ENCODE measurements at places on chromosomes 13 and 19.

DNA sequence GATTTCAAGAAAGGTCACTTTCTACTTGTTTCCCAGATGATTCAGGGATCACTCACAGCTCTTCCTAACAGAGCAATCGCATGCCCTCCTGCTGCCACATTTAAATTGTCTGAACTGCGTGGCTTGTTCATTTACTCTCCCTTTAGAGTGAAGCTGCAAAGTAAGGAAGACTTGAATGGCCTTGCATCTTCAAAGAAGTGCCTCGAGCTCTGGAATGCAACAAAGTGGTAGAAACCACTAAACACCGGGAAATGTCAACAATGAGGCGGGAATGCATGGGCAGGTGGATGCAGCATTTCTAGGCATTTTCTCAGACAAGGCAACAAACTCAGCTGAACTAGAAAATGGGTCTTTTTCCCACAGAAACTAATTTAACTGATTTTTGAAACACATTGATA lies 10.3 kb upstream of the DACH1 start:
- DNase-seq: no peak

- no peak for DNase-seq
Observed at GRCh38 chr13:20492641-20493040, 33.0 kb downstream of the CRYL1 start.

DNA sequence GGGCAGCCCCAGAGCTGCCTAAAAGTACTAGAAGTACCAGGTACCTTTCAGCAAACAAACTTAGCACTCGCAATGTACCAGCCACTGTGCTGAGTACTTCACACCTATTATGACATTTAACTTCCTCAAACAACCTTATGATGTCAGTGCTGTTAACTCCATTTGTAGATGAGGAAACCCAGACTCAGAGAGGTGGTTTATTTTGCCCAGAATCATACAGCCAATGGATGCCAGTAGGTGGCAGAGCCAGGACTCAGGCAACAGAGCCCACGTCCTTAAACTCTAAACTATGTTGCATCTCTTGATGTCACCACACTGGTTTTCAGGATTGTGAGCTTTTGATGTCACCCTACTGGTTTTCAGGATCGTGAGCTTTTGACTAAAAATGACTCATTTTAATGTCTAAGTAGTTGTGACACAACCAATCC lies 78.9 kb downstream of the FLT1 start:
- DNase-seq: no peak

- no peak for DNase-seq
Observed at GRCh38 chr13:45333977-45334922, 6.7 kb downstream of the TPT1 start.

DNA sequence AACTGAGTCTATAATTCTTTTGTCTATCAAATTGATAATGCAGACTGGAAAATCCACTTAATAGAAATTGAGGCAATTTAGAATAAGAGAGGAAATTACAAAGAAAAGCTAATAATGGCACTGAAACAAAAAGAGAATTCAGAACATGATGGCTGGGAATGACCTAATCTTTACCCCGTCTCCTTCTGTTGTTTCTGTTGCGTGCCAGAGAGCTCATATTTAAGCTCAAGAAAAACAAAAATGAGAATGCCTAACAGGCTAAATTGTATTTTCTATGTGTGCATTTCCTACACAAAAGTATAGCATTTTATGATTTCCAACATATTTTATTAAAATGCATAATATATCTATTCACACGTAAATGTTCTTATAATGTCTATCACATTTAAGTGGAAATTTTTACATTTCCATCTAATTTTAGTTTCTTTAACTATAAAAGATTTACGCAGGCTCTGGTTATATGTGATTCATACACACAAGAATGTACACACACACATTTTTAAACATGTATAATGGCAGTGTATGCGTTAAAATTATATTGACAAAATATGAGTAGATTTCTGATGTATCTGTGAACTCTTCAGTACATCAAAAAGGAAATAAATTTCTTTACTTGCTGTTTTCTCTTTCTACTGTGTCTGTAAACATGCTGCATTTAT lies 432.3 kb downstream of the SLITRK6 start:
- DNase-seq: no peak

GRCh38 chr13:40490086-40490758 lies 176.2 kb downstream of the FOXO1 start:
- DNase-seq: no peak

GRCh38 chr13:21139374-21139773 lies 37.0 kb downstream of the SKA3 start:
- DNase-seq: no peak

GRCh38 chr13:60414177-60414576 lies 17.2 kb downstream of the TDRD3 start:
- DNase-seq: no peak

DNA sequence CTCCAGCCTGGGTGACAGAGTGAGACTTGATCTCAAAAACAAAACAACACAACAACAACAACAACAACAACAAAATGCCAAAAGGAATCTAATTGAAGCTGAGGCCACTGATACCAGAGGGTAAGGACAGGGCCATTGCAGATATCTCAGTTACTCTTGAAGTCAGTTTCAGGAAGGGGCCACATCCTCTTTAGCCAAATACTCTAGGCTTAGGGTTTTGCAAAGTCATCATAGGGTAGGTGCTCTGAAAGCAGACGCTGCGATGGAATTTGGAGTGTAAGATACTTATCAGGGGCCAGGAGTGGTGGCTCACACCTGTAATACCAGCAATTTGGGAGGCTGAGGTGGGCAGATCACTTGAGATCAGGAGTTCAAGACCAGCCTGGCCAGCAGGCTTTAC lies 46.6 kb upstream of the UBAC2 start:
- DNase-seq: no peak

- DNase-seq: no peak
Observed at GRCh38 chr19:33008738-33009137, 36.7 kb downstream of the FAAP24 start.

GRCh38 chr13:97753942-97754670 lies 199.4 kb upstream of the IPO5 start:
- no peak for DNase-seq

DNA sequence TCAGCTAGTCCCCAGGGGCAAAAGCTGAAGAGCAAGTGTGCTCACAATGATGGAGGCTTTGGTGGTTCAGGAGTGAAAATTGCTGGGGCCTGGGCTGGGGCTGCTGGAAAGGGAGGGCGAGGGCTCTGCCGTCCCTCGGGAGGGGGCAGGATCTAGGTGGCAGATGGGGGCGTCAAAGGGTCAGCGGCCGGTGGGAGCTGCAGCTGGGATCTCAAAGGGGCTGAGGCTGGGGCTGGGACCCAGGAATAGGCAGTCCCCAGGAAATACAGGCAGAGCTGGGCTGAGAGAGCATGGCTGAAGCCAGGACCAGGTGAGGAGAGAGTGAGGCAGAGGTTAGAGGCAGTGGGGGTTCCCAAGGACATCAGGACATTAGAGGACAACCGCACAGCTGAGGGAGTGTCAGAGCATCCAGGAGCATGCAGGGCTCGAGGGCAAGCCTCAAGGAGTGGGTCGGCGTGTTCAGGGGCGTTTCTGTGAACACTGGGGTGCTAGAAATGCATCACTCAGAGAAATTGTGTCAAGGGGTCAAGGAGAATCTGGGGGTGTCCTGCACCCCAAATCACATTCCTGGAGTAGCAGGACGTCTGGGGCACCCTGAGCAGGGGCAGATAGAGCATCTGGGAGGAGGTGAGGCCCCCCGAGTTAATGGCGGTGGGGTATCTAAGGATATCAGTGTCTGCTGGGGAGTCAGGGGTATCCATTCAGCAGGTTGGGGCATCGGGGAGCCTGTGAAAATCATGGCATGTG lies 1.2 kb upstream of the SYNE4 start:
- no peak for DNase-seq

DNA sequence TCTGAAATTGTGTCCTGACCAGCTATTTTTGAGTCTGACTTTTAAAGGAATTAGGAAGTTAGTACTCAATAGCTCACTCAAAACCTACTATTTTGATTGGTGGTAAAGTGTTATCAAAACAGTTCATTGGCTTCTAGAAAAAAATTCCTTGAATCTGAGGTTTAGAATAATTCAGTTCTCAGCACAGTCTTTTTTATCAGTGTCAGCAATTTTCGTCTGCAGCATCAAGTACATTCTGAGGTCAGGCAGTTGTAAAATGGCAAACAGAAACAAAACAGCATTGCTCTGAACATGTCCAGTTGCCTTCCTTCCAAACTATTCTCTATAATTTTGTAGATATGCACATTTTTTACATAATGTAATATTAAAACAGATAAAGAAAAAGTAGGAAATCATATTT lies 1644.1 kb downstream of the SLITRK5 start:
- DNase-seq: no peak

DNA sequence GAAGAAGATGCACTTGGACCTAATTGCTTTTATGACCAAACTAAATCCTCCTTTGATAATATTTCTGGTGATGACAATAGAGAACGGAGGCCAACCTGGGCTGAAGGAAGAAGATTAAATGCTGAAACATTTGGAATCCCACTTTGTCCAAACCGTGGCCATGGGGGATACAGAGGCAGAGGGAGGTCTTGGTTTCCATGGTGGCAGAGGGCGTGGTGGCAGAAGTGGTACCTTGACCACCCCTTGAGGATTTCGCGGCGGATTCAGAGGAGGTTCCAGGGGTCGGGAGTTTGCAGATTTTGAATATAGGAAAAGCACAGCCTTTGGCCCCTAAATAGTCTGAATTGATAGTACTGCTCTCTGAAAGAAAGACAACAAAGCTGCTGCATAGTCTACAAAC lies 7.2 kb upstream of the LILRB3 start:
- DNase-seq: no peak
